Hematopoietic multipotent progenitor cell treated with erythropoietin and hydrocortisone succinate and interleukin-3 and kit ligand, for 4 days (in vitro differentiated cells): ENCODE measurements at places on chromosomes 12 and 14.
A peak's percentile ranks its signal among the peaks of the same experiment; 100 is the strongest.

GRCh38 chr12:739349-739748 lies 13.0 kb upstream of the WNK1 start:
- no peak for DNase-seq

GRCh38 chr12:124898200-124898922 lies 16.1 kb downstream of the UBC start:
- peak; percentile 90 for DNase-seq

- DNase-seq: no peak
Observed at GRCh38 chr12:53973236-53974042, 513 bp downstream of the HOXC11 start.

DNA sequence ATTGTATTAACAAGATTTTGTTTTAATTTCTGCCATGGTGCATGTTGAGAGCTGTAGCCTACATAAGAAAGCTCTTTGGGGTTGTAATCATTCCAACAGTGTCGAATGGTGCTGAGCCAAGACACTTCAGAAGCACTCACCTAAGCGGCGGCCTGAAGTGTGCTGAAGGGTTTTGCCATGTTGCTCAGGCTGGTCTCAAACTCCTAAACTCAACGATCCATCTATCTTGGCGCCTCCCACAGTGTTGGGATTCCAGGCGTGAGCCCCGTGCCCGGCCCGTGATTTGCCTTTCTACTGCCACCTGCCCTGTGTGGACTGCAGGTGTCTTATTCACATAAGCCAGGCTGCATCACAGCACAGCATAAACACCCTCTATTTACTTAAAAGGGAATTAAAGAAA lies 48.9 kb downstream of the AMN start:
- DNase-seq: no peak

DNA sequence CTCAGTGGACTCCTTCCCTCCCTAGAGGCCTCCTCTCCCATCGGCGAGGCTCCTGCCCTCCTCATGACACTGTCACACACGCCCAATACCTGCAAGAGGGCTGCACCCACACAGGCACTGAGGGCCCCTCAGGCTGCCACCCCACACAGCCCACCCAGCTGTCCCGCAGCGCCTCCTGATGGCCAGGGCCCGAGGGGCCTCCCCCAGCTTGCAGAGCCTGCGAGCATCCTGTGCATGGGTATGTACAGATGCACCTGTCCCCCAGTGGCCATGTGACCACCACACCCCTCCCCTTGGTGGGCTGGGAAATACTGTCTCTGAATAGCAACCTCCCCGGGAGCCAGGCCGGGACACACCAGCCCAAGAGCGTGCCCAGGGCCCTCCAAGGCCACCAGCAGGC lies 19.0 kb upstream of the NUDT14 start:
- no peak for DNase-seq

- no peak for DNase-seq
Observed at GRCh38 chr12:46208370-46208769, 60.5 kb downstream of the SLC38A1 start.

DNA sequence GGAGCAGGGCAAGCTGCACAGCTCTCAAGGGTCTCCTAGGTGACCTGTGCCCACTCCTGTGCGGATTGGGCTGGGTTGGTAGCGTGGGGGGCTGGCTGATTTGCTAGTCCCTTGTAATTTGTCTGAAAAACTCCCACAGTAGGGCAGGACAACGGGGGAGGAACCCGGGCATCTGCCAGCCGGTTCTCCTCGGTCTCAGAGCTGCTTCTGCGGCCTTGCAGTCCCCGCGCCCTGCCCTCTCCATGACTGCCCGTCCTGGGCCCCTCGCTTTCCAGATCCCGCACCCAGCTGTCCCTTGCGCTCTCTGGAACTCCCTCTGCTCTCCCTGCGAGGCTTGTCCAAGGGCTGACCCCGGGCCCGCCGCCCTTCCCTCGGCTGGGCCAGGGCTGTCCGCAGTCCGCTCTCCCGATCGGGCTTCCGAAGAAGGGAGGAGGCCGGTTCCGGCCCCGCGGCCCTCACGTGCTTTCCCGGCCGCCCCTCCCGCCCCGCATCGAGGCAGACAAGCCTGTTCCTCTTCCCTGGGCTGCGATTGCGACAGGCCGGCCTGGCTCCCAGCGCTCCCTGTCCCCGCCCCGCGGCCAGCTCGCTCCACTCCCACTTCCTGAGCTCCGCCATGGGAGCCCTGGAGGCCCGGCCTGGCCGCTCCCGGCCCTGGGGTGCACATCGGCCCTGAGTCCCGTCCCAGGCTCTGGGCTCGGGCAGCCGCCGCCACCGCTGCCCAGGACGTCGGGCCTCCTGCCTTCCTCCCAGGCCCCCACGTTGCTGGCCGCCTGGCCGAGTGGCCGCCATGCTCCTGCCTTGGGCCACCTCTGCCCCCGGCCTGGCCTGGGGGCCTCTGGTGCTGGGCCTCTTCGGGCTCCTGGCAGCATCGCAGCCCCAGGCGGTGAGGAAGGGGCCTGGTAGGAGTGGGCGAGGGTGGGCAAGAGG lies at the start of gene LTBR:
TSS of gene LTBR (plus strand) at position 591 of the 927 bp plus-strand sequence. CDS start at position 788, 197 bp downstream.
- peak; percentile 92 for DNase-seq

DNA sequence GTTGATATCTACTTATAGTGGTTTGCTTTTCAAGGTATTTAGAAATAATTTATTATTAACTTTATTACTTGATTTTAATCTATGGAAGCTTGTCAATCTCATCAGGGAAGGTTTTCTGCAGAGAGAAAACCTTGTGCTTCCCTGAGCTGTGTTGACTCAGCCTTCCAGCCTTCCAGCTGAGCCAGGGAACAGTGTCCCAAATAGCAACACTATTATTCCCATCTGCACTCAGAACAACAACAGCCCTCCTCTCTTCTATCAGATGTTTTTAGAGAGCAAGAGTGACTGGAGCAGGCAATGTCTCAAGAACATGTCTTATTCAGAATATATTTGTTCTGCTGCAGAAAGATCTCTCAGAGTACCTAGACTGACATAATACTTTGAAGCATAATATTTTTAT lies 389.9 kb upstream of the GARIN6 start:
- DNase-seq: no peak

DNA sequence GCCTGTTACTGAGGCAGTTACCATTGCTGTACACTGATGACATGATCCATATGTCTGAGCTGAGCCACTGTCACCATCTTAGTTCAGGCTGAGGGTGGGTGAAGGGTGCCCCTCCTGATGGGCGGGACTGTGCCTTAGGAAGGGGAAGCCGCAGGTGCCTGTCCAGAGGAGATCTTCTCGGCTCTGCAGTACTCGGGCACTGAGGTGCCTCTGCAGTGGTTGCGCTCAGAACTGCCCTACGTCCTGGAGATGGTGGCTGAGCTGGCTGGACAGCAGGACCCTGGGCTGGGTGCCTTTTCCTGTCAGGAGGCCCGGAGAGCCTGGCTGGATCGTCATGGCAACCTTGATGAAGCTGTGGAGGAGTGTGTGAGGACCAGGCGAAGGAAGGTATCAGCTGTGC lies 3.7 kb downstream of the RNF31 start:
- no peak for DNase-seq

- DNase-seq: no peak
Observed at GRCh38 chr12:10126413-10126812, 3.6 kb downstream of the CLEC7A start.

DNA sequence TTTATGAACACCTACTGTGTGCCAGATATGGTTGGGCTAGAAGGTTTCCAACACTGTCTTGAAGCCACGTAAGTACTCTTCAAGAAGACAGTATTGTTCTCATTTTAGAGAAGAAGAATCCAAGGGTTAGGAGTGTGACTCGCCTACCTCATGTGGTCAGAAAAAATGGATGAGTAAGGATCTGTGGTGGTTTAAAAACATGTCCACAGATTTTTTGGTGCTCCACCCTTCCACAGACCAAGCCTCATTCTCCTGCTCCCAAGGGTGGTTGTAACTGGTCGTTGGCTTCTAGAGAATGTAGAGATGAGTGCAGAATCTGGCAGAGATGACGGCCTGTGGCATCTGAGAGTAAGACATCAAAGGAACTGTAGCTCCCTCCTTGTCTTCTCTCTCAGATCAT lies 30.3 kb upstream of the TTC7B start:
- no peak for DNase-seq

DNA sequence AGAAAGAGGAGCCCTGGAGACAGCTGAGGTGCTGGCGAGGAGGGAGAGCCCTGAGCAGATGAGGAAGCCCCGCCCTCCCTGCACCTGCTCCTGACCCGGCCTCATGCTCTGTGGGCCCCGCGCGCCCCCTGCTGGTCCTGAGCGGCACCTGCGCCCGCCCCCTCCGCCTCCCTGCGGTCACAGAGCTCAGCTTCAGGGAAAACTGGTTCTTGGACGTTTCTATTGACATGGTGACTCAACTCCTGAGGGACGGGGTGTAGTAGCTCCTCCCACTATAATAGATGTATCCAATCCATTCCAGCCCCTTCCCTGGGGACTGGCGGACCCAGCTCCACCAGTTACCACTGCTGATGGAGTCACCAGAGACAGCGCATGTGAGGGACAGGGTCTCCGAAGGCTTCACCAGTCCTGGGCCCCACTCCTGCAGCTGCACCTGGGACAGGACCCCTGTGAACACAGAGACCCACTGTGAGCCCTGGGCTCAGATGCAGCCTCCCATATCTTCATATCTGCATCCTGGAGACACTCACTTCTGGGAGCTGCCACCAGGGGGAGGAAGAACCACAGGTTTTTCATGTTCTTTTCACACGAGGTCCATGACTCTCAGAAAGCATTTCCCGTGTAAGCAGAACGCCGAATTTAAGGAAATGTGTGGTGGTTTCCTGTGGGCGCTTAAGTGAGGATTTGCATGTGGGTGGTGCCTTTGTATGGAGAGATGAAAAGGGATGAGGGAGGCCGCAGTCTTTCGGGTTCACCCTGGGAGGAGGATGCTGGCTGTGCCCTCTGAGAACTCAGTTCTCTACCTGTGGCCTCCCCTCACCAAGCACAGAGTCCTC lies 1346.4 kb downstream of the TMEM121 start:
- peak; percentile 89 for DNase-seq

GRCh38 chr14:89352976-89353765 lies 63.9 kb downstream of the FOXN3 start:
- DNase-seq: no peak

GRCh38 chr12:63045020-63045860 lies 105.8 kb downstream of the AVPR1A start:
- DNase-seq: peak; percentile 8

DNA sequence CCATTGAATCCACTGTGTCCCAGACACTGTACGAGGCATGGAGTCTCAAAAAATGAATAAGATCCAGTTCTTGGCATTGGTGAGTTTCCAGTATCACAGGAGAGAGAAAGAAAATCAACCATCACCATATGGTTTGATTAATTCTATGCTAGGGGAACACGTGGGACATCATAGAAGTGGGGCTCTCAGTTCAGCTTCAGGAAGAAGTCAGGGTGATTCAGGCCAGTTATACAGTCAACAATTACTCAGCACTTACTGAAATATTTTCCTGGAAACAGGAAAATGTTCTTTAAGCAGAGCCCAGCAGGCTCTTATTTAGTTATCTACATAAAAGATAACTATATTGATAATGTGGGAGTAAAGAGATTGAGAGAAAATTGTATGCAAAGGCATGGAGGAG lies 407.2 kb downstream of the NOVA1 start:
- no peak for DNase-seq

DNA sequence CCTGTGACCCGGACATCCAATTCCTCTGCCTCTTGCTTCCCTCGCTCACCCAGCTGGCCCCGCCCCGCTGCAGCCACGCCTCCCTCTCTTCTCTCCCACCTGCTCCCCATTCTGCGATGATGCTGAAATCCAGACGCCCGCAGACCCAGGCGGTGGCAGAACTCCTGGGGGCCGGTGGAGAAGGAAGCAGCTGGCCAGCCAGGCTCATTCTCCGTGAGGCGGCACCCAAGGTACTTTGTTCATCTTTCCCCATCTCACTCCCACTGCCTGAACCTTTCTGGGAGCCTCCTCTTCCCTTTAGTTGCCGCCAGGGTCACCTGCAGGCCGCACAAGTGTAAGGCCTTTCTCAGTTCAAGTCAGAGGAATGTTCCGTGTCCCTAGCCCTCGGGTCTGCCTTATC lies 35.7 kb downstream of the FOXN4 start:
- DNase-seq: no peak

DNA sequence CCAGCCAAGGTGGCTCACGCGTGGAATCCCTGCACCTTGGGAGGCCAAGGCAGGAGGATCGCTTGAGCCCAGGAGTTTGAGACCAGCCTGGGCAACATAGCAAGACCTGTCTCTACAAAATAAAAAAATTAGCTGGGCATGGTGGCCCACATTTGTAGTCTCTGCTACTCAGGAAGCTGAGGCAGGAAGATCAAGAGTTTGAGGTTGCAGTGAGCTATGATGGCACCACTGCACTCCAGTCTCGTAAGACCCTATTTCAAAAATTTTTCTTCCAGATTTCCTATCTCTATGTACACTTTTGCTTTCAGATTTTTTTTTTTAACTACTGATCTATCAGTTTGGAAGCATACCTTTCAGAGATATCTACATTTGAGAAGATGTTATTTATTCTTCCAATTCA lies 15.3 kb downstream of the SNX6 start:
- DNase-seq: no peak

- DNase-seq: no peak
Observed at GRCh38 chr12:53775478-53776145, 23.8 kb upstream of the CISTR start.
